Smooth muscle cell of trachea (primary cell): ENCODE measurements at places on chromosomes 6 and 20. TPM values are rescaled to one million over a fixed set of nuclear protein-coding genes. Genes with fewer than 3 reads are reported as not detected.

Gene NPEPL1
- 23.0 and 27.6 TPM in 2 replicates for total RNA-seq

Gene SNAP91
- total RNA-seq: not detected in 2 replicates

Gene SLPI
- total RNA-seq: 0.33 TPM in 1 of 2 replicates, not detected in the other

Gene TMEM151B
- total RNA-seq: under 0.01 TPM in 2 replicates

Gene SIRPB2
- not detected in 2 replicates for total RNA-seq

Gene GJA10
- total RNA-seq: not detected in 2 replicates

Gene MCCD1
- not detected in 2 replicates for total RNA-seq

Gene KIF13A
- 105 and 109 TPM in 2 replicates for total RNA-seq

Gene FAXC
- total RNA-seq: 0.66 and 1.3 TPM in 2 replicates

Gene RNF217
- 10.9 and 14.0 TPM in 2 replicates for total RNA-seq

Gene PNLDC1
- not detected in 2 replicates for total RNA-seq

Gene STX11
- total RNA-seq: 0.50 and 0.87 TPM in 2 replicates

Gene PKIB
- total RNA-seq: 2.6 and 11.1 TPM in 2 replicates

Gene ACTL10
- total RNA-seq: 3.0 and 3.3 TPM in 2 replicates

Gene ADGRG6
- total RNA-seq: 0.33 and 1.7 TPM in 2 replicates

Gene SIRPA
- 25.7 and 26.5 TPM in 2 replicates for total RNA-seq

Gene CPXM1
- total RNA-seq: under 0.01 and 0.83 TPM in 2 replicates
